ENCODE measurements at places on chromosomes 12 and 14.

DNA sequence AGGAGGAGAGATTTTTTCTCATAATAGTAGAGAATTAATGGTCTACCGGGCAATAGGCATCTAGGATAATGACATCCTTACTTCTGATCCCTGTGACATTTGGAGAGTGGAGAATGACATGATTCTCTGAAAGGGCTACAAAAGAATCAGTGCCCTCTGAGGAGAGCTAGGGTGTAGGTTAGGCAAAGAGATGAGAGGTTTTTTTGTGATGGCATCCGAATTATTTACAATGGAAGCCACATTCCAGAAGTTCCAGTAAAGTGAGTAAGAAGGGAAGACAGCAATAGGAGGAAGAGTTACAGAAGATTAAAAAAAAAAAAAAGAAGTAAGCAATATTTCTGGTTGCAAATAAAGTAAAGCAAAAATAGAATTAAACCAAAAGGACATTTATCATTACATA is 478.0 kb downstream of the RMST start:
- DNase-seq: no peak

DNA sequence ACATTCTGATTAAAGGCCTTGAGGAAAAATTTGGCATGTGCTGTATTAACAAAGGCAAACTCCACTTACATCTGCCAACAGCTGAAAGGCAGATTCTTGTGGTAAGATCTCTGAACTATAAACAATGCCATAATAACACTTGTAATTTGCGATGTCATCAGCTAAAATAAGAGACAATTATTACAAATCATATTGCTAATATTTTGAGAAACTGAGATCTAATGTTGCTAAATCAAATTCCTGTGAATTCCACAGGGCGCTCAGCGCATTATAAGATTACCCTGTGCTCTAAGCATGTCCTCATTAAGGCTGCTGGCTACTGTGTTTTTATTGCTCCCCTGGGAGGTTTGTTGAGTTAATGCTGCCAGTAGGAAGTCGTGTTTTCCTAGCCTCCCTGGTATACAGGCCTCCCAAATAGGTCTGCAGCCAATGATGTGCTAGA is 244.8 kb downstream of the DACT1 start:
- no peak for DNase-seq

DNA sequence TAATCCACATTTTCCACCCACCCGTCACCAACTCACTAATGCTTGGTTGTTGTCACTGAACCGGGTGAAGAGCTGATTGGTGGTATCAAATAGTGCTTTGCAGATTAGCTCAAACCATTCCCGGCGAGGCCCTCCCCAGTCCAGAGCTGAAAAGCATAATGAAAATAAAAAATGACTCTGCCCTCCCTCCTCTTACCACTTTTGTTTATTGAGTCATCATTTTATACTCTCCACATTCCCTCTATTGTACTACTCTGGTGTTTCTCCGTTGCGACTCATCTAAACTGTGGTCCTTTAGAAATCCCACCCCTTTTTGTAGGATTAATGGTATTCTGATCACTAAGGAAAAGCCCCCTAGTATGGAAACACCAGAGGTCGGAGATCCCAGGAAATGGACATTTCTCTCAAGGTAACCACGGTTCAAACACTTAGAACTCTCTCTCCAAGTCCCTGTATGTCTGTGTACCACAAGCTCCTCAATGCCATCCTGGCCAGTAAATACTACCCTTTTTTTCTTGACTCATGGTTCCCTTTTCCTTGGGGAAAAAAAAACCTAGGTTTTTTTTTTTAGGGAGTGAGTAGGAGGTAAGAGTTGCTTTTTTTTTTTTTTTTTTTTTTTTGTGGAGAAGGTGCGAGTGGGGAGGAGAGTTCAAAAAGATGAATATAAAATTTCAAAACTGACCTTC is 42.0 kb downstream of the AREL1 start:
- DNase-seq: no peak

DNA sequence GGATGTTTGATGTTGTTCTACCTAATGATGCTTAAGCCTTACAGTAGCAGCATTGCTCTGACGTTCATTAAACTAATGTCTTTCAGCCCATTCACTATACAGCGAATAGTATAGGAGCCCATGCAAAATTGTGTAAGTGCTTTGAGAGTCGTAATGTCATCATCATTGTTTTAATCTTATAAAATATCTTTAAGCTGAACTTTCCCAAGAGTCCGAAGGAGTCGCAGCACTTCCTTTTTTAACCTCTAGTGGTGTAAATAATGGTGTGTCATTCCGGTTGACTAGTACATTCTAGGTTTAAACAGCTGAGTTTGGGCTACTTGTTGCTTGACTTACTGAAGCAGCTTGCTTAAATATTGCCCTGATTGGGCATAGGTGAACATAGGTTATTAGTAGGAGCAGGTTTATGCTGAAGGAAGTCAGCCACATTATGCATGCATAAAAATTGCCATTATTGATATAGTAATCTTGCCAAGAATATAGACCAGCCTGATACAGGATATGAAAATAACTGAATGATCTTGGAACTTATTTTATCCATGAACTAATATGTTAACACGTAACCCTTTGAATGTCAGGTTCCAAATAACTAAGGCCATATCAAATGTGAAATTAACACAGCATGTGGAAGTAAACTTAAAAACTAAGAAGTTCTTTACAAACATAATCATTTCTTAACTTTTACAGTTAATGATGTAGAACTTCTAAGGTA is 2.6 kb downstream of the WNK1 start:
- DNase-seq: no peak

GRCh38 chr14:52073251-52073650 is 4.4 kb upstream of the NID2 start:
- DNase-seq: no peak

- DNase-seq: no peak
Measured at GRCh38 chr14:50065583-50065982, 50.8 kb downstream of the VCPKMT start.

DNA sequence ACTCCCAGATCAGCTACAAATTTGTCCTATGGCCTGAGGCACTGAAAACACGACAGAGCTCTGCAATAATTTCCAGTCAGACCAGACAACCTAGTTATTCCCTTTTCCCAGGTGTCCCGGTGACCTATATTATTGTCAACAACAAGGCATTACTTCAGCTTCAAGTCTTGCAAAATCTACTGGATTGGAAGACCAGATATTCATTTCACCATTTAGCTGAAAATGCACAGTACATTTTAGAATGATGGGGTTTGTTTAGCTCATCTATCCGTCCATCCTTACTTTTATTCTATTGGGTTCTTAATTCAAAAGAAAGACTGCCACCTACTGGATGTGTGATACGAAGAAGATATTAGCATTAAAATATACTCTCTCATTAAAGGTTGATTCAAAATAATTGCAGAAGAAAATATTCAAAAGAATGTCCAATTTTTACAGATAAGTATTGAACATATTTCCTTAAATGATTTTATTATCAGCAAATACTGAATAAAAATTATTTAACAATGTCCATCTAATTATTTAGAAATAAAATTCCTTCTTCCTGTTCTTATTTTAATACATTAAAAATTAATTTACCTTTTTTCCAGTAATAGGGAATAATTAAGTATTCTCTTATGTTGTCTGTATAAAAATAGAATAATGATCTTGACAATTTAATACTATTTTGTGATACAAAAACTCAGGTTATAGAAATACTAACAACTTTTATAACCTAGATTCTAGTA is 244.9 kb upstream of the LRIG3 start:
- DNase-seq: no peak

DNA sequence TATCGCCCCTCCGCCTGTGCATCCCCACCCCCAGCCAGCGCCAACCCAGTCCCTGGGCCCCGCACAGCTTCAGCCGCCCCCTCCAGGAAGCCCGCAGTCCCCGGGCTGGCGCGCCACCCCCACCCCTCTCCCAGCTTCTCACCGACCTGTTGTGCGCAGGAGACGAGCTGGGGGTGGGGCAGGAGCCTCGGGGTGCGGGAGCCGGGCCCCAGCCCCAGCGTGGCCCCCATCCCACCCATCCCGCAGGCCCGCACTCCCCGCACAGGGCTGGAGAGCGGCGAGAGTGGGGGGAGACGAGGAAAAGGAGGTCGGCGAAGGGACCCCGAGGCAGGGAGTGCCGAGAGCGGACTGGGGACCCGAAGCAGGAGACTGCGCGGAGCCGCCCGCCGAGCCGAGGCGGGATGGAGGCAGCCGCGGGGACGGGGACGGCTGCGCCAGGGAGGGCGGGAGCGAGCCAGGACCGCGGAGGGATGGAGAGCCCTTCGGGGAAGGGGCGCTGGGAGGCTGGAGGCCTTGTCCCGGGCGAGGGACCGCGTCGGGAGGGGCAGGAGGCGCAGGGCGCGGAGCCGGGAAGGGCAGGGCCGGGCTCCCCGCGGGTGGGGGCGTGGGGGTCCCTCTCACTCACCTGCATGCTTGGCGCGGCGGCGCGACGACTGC is 498 bp downstream of the PIANP start:
- DNase-seq: no peak

DNA sequence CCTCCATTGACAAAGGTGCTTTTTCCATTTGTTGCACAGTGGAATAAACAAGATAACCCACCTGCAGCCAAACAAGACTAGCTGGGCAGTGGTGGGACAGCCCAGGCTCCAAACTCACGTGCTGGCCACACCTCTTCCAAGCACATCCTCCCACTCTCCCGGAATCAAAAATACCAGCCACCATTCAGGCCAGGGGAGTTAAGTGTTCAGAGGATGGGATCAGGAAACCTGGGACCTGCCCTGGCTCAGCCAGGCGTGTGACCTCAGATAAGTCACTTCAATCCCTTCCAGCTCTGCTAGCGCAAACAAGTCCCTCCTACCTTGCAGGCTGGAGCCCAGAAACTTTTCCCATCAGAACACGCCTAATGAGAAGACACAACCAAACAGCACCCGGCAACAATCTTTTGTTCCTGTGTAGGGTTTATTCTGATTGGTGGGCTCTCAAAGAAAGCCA is 43.3 kb downstream of the ACTN1 start:
- DNase-seq: no peak

DNA sequence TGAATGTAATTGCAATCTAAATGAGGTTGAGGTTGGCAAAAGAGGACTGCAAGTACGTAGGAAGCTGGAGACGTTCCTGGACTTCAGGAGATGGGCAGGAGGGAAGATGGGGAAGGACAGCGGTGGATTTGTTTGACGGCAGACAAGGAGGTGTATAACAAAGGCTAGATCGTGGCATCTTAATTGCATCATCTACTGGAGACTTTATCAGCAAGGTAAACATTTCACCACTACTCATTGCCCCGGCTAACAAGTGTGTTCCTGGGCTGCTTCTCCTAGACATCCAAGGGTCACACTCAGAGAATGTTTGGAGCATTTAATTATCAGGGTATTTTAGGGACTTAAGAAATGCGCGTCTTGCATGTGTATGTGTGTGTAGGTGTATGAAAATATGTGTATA is 128.5 kb downstream of the KCNK10 start:
- no peak for DNase-seq

GRCh38 chr12:53418221-53418620 is 5.4 kb upstream of the AMHR2 start:
- no peak for DNase-seq

- DNase-seq: no peak
Measured at GRCh38 chr12:74689071-74689655, 151.5 kb downstream of the ATXN7L3B start.

DNA sequence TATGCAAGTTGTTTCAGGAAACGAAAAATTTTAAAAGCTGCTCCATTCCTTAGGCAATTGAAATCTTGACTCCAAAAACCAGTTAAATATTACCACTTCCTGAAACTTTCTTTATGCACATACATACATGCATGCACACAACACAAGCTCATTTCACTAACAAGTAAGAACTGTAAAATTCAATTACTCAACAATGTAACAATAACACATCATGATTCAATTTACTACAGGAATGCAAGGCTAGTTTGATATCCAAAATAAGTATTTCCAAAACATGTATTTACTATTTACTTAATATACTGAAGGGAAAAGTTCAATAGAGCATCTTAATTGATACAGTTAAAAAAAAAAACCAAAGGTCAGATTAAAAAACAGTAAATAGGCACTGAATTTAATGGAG is 19.6 kb downstream of the NAP1L1 start:
- no peak for DNase-seq

- DNase-seq: no peak
Measured at GRCh38 chr12:5581616-5582015, 149.7 kb downstream of the NTF3 start.

DNA sequence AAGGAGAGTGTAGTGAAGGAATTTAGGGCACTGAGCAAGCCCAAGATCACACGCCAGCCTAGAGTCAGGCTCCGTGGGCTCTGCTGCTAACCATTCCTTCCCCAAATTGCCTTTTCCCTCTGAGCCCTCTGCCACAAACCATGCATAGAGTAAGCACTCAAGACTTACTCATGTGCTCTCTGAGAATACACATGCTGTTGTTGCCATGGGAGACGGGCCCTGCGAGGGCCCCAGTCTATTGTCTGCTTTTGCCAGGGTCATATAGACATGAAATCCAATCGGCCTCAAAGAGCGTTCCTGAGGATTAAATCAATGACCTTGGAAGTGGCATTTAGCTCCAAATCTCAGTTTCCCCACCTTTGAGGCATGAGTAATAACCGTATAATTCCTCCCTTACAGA is 48.7 kb upstream of the WSCD2 start:
- no peak for DNase-seq

DNA sequence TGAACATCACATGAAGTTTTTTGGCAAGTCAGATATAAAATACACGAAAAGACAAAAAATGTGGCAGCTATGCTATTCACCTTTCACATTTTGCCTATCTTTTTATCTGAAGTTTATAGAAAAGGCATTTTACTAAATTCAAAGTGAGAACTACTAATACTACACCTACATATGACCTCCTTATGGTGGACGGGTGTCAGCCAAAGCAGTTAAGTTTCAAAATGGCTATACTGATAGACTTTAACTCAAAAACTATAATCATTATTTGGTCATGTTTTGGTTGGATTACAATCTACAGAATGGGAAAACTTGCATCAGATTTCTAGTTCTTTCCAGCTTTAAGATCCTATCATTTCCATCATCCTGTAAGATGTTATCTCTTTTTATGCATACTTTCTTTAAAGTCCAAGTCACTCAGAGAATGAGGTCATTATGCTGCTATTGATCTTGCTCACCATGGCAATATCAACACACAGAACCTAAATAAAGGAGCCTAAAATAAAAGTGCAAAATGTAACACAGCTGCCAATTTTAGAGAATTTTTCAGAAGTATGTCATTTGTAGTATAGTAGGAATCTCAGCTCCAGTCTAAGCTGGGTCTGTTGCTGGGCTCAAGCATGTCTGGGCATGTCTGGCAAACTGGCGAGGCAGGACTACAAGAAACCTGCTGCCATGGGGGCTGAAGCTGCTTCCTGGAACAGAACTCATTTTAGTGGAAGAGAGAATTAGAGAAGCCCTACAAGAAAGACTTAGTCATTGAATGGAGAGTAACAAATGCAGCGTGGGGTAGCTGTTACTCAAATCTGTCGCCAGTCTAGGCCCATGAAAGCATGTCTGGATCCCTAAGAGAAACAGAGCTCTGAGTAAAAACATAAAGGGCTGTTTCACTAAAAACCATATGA is 7.6 kb upstream of the AEBP2 start:
- DNase-seq: peak; percentile 69

Data from NCI-H510A (cell line).